Foreskin keratinocyte (primary cell): ENCODE measurements at places on chromosomes 13 and 19.

- DNase-seq, result no peak
Observed at GRCh38 chr19:18208098-18208951, 4.5 kb upstream of the RAB3A start.

DNA sequence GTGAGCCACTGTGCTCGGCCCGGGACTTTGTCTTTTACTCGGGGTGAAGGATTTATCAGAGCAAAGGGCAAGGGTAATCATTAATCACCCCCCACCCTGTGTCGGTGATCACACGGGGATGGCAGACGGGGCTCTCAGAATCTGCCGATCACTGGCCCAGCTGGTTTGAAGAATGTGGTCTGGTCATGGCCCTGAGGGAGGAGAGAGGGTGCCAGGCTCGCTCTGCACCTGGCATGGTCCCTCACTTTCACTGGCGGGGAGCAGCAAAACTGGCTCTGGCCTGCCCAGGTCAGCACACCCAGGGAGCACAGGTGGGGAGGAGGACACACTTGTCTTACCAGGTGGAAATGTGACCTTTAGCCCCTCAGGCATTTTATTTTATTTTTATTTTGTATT, 10.2 kb downstream of the REEP6 start:
- DNase-seq, result no peak

DNA sequence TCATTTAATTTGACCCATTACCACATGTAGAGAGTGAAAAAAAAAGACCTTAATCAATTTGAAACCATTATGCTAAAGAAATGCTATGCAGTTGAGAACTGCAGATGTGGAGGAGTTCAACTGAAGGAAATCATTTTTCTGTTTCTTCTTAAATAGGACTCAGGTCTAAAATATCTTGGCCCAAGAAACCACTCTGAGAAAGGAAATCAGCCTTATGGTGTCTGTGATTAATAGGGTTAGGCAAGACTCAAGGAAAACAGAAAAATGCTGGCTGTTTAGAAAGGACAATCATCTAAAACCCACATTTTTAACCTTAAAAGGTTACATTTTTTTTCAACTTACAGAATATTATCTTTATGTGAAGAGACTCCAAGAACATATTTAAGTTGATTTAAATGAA, 1.9 kb upstream of the SLITRK1 start:
- DNase-seq, result no peak

GRCh38 chr13:46609726-46610125, 56.8 kb downstream of the LRCH1 start:
- DNase-seq, result no peak

DNA sequence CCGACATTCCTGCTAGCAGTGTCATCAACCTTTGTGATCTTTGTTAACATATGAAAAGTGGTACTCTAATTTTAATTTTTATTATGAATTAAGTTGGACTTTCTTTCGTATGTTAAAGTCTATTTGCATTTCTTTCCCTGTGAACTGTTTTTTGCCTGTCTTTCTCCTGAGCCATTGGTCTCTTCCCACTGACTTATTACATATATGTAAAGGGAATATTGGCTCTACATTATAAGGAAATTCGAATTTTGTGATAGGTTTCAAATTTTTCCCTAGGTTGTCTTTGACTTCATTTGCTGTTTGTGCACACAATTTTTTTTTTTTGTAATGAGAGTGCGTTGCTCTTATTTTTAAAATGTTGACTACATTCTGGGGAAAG, 442 bp upstream of the CDC16 start:
- no peak for DNase-seq

DNA sequence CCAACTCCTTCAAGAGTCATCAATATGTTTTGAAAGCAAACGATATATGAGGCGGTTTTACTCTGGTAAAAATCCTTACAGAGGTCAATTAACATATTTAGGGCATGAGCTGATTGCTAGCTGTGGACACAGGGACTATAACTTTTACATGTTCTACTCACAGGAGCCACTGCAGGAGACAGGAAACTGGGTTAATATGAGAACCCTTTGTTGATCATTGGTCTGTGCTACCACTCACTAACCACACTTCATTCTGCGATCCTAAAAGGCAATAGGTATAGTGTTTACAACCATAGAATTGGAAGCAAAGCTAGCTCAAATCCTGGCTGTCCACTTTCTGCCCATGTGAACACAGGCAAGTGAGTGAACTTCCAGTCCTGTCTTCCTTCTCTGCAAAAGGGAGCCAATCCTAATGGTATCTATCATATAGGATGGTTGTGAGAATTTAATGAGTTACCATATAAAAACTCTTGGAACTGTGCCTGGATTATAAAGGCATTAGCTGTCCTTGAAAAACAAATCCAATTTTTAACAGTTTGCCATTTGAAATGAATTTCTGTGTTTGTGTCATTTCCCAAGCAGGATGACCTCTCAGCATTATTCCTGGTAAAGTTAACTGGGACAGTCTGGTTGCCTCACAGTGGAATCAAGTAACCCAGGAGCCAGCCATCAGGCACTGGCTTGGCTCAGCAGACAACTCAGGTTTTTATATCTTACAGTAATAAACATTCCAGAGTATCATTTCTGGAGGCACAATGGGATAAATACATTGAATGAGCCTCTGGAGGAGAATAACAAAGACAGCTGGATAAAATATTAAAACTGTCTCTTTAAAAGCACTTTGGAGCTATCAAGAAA, 29.8 kb upstream of the RAP2A start:
- no peak for DNase-seq

GRCh38 chr13:90898811-90899210, 448.7 kb upstream of the MIR17HG start:
- no peak for DNase-seq

DNA sequence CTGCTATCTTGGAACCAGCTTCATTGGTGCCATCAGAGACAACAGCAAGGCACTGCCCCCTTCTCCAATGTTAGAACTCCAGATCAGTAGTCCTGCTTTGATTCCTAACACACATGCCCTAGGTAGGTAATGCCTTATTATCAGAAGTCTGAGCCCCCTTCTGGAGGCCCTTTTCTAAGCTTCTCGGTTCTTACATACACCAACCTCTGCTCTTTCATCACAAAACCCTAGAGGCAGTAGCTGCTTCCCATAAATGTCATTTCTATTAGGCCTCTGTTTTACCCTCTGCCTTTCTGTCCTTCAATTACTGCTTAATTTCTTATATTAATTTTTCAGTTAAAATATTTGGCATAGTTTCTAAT, 65.3 kb upstream of the KLHL1 start:
- DNase-seq, result no peak

DNA sequence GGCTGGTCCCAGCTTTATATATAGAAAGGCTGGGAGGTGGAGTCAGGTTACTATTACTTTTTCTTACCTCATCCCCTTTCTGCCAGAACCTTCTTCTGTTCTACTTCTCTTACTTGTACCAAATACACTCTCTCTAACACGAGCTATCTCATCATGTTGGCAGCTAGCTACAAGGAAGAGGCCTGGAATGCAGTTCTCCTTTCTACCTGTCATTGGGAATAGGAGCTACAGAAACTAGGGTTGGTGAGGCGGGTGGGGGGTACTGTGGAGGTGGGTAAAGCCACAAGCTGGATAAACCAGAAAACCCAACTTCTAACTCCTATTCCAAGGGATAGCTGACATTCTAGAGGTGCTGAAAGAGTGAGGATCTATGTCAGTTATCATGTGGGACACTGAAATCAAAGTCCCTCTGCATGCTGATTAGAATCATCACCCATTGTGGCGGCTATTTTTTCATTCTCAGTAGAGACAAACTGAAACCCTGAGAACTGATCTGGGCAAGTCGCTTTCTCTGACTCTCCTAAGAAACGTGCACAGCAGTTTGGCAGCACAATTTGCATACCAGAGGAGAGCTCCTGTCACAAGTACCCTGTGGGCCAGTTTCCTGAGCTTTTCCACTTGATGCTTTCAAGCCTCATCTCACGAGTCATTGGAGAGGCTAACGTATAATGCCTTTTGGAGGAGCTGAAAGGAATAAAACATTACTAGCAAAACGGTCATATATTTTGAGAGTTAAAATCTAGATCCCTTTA, 358.1 kb downstream of the ENOX1 start:
- DNase-seq, result no peak

DNA sequence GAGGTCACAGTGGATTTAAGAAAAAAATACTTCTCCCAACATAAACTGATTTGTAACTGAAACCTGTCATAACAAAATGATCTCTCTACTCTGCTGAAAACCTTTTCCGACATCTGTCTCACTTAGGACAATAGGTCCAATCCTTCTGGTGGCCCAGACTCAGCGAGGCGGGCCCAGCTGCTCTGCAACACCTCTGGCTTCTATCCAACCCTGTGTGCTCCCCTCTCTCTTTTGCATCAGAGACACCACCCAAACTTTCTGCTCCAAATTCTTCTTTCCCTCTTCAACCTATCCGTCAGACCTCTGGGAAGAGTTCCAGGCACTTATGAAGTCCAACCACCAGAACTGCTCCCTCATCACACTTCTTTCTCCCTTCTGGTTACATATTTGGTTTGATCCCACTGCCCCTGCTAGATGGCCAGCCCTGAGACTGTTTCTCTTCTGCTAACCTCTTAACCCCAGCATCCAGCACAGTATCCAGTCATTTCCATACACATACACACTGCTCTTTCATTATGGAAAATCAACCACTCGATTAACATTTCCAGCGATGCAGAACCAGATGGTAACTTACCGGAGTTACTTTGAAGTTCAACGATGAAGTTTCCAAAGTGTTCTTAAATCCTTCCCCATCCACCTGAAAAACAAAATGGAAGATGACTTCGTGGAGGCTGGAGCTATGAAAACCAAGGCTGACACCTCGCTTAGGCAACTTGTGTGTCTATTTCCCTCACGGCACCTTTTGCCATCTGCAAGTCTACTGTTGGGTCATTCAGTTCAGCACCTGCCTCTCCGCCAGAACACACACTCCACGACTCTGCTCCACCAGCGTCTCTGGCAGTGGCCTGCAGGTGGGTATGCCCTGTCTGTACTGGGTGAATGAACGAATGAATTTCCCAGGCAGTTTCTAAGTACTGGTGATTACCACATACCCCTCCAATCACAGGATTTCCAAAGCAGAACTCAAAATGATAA, 9.4 kb downstream of the SAFB2 start:
- no peak for DNase-seq

- DNase-seq, result no peak
Observed at GRCh38 chr13:27504128-27504867, 53.9 kb upstream of the MTIF3 start.

DNA sequence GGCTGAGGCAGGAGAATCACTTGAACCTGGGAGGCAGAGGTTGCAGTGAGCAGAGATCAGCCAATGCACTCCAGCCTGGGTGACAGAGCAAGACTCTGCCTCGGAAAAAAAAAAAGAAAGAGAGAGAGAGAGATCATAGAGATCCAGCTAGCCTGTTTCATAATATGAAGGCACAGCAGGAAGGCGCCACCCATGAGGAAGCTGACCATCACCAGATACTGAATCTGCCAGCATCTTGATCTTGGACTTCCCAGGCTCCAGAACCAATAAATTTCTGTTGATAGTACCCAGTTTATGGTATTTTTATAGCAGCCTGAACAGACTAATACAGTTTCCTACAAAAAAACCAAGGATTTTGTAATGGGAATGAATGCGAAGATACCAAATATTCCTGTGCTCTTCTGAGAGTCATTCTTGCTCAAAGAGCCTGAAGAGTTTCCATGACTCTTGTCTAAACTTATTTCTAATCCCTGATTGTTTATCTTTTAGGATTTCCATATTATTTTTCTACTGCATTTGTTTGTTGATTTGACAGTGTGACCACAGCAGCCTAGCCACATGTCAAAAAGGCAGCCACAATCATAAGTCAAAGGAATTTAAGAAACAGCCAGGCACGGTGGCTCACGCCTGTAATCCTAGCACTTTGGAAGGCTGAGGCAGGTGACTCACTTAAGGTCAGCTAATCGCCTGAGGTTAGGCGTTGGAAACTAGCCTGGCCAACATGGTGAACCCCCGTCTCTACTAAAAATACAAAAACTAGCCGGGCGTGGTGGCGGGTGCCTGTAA, 37.7 kb upstream of the PDCD5 start:
- no peak for DNase-seq

GRCh38 chr13:74560325-74560724, 426.1 kb upstream of the KLF12 start:
- no peak for DNase-seq

- no peak for DNase-seq
Observed at GRCh38 chr13:95039415-95039814, 261.8 kb downstream of the ABCC4 start.

DNA sequence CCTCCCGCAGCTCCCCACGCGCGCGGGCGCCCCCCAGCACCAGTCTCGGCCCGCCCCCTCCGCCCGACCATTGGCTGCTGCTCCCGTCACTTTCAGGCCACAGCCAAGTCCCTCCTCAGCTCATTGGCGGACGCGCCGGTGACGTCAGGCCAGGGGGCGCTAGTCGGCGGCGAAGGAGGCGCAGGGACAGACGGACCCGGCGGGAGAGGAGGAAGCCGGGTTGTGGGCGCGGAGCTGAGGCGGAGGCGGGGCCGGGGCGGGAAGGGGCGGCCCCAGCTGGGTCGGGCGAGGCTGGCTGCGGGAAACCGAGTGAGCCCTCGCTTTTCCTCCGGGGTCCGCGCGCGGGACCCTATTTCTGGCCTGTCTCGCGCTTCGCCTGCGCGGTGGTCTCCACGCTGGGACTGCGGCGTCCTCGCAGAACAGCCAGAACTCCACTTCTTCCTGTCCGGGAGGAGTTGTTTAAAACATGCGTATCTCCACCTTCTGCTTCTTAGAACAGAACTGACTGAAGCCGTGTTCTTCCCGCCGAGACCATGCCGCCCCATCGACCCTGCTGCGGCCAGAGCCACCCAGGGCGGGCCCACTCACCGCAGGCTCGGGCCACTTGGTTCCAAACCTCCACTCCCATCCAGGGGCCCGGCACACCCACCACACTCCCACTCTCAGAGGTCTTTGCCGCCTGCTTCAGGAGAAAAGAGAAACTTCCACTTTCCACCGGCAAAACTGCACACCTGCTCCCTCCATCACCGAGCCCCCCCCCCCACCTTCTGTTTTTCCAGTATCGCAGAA, 471 bp upstream of the TMTC4 start:
- peak; percentile 91 for DNase-seq

DNA sequence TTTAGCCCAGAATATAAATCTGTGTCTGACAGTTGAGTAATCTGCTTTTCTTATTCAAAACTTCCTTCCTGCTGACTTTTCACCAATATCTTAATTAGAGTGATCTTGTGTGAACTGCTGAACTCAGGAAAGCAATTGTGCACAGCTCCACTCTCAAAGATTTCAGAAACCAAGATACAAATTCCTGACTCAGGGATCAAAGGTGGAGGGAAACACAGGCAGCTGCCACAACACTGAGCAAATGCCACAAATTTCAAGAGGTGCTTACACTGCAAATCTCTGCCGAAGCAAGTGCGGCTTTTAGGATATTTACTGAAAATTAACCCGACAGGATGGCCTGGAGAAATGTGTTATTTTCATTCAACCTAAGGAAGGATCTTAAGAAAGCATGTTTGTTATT, 111.4 kb downstream of the STOML3 start:
- DNase-seq, result no peak

- no peak for DNase-seq
Observed at GRCh38 chr19:47445937-47446402, 25.7 kb downstream of the SLC8A2 start.

GRCh38 chr19:7257148-7258040, 36.8 kb downstream of the INSR start:
- DNase-seq, result peak; percentile 2

GRCh38 chr13:24649688-24650043, 30.5 kb upstream of the ATP12A start:
- peak; percentile 49 for DNase-seq

GRCh38 chr13:25032160-25032559, 63.8 kb upstream of the PABPC3 start:
- no peak for DNase-seq

GRCh38 chr13:36142735-36143134, 11.6 kb upstream of the DCLK1 start:
- no peak for DNase-seq

- no peak for DNase-seq
Observed at GRCh38 chr13:113120300-113121182, 2.1 kb upstream of the F10 start.
